Sciatic nerve (tissue), 2 donors: ENCODE measurements at places on chromosomes 4 and X. TPM values are rescaled to one million over a fixed set of nuclear protein-coding genes. Genes with fewer than 3 reads are reported as not detected.

Gene ADH7
- total RNA-seq = not detected

Gene SH3BP2
- 82.7 TPM for total RNA-seq

Gene GLUD2
- total RNA-seq = 7.2 TPM

DNA sequence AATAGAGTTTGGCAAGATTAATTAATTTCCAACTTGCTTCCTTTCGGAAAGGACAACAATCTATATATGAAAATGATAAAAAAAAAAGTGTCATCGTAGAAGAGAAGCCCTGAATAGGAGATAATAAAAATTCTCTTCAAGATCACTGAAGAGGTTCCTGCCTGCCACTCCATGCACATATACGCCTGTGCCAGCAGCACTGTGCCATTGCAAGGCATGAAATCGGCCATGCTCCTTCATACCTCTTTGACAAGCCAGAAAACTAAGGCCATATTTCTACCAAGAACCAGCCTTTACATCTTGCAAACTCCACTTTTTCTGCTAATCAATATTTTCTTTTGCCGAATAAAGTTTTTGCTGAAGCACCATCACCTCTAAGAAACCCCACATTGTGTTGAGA lies 365.5 kb downstream of the CXXC4 start:
- no peak for DNase-seq

- DNase-seq = no peak
These were observed 624 bp downstream of the BEX5 start for GRCh38 chrX:102154900-102155805.

- DNase-seq = no peak
These were observed 588.6 kb downstream of the NLGN4X start for GRCh38 chrX:5640071-5640470.

DNA sequence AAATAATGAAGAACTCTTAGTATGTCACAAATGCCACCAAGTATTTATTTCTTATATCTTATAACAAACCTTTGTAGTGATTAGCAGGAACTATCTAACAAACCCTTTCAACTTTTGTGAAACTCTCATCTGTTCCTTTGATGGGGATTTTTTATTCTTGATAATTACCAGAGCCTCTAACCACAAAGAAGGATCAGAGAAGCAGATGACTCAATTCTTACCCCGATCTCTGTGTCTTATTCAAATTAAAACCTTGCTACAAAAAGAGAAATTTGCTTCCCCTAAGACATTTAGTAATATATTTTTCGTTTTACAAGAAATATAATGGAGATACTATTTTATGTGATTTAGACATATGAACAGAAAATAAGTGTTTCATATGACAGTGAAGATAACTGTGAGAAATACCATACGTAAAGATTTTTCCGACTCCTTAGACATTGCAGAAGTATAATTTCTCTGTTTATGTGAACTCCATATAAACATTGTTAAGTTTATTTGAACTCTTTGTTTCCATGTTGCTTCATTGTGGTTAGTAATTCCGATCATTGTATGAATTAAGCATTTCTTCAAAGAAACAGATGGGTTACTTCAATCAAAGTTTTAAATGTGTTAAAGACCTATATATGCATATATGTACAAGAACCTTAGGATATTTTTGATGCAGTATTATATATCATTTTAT lies 205.4 kb downstream of the CFAP299 start:
- DNase-seq = no peak

- no peak for DNase-seq
These were observed 3.3 kb upstream of the SH2D1A start for GRCh38 chrX:124343016-124343415.

DNA sequence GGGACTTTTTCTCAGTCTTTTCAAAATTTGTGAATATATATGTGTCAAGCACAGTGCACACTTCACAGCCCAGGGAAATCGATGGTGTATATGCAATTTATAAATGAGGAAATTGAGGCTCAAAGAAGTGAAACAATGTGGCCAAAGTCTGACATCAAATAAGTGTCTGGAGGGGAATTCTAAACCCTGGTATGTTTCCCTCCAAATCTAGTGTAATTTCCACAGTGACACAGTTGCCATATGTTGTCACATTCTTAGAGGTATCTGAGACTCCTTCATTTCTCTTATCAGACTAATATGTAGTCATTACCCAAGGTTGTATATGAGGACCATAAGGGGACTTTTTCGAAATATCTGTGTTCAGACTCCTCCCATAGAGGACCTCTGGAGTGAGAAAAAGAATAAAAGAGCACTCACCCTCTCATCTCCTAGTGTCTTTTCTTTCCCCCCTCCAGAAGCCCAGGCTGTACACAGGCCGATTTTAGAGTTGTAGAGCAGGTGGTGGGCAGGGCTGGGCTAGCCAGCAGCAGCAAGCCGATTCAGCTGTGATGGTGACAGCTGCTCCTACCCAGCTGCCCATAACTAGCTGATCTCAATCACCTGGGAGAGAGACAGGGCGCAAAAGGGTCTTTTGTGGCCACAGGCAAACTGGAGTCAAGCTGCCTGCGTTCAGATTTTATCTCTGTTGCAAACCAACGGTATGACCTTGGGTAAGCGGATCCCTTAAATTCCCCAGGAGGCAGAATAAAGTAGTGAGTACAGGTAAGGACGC lies 55.1 kb downstream of the CLCN5 start:
- no peak for DNase-seq

- DNase-seq = no peak
These were observed 259.5 kb downstream of the RCHY1 start for GRCh38 chr4:75254745-75255144.

DNA sequence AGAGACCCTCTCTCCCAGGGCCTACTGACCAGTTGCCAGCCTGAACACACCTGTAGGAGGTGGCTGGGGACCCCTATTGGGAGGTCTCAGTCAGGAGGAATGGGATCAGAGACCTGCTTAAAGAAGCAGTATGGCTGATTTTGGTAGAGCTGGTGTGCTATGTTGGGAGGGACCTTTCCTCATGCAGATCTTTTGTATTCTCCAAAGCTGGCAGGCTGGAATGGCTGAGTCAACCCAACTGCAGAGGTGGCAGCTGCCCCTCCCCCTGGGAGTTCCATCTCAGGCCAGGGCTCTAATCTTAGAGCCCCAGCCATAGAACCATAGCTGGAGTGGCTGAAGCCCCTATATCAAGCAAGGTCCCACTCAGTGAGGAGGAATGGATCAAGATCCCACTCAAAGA lies 279.3 kb upstream of the BMP3 start:
- no peak for DNase-seq

- no peak for DNase-seq
These were observed 80.5 kb upstream of the GALNT7 start for GRCh38 chr4:173088144-173088543.

DNA sequence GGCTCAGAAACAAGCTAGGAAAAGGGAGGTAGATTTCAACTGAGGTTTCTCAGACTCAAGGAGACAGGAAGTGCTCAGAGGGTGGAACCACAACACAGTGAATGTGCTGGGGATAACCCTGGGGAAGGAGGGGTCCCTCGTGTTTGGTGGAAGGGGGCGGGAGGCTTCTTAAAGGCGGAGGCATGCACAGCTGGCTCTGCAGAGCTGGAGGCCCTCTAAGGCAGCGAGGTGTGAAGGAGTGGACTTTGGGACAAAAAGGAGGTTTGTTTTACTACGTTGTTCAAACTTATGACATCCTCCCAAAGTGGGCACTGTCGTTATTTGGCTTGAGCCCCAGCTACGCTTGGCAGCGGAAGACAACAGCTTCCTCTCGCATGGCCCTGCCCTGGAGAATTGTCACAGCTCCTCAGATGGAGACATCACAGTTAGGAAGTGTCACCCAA lies 21.7 kb upstream of the MTM1 start:
- DNase-seq = no peak

GRCh38 chr4:99847362-99847976 lies 30.8 kb downstream of the DAPP1 start:
- no peak for DNase-seq

GRCh38 chr4:9835430-9835829 lies 54.0 kb downstream of the DRD5 start:
- no peak for DNase-seq

DNA sequence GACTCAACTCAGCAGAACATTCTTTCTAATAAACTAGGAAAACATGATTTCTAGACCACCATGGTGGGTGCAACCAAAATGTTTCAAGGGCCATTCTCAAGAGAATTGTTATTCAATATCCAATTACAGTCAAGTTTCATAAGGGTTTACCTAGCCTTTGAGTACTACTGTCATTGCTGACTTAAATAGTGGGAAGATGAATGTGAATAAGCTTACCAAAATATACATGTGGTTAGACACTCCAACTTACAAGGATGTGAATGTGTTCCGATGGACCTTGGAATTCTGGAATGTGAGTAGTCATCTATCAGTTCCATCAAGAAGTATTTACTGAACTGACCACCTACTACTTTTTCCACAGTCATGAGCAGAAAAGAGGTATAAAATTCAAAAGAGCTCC lies 16.9 kb downstream of the SH3RF1 start:
- no peak for DNase-seq

GRCh38 chrX:1903236-1903935 lies 288.5 kb downstream of the ASMT start:
- DNase-seq = no peak

DNA sequence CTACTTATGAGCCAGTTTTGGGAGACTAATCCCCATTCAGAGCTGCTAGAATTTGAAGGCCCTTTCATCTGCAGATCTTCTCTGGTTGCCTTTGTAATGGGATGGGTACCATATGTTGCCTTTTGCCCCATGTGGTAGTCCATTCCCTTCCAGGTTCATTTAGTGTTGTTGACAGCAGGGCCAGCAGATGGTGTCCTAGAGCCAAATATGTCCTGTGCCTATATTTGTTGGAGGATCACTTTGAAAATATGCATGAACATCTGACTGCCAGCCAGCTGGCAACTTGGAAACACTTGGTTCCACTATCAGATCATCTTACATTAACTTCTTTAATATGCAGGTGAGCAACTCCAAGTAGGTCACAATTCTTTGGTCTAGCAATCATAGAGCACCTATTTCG lies 30.4 kb downstream of the CFAP299 start:
- DNase-seq = no peak

- no peak for DNase-seq
These were observed 46.5 kb downstream of the TMA16 start for GRCh38 chr4:163540977-163541376.
